ENCODE measurements at places on chromosomes 6 and 20. TPM values are rescaled to one million over a fixed set of nuclear protein-coding genes. Genes with fewer than 3 reads are reported as not detected.

GRCh38 chr6:44309092-44309491, 4.1 kb downstream of the AARS2 start:
- peaks cover 65% of the 10 kb centered on the region for H3K36me3 ChIP-seq
- no peak overlapping the region for H3K4me3 ChIP-seq
- no peak overlapping the region for H3K27ac ChIP-seq
- H3K4me1 ChIP-seq = peaks cover 10% of the 10 kb centered on the region

- no peak overlapping the region for H3K27ac ChIP-seq
- no peaks in the 10 kb centered on the region for H3K27me3 ChIP-seq
- peaks cover 15% of the 10 kb centered on the region for H3K4me1 ChIP-seq
- H3K36me3 ChIP-seq = peaks cover 93% of the 10 kb centered on the region
- no peak for DNase-seq
These were observed 70.9 kb downstream of the B4GALT5 start for GRCh38 chr20:49642816-49643215.

DNA sequence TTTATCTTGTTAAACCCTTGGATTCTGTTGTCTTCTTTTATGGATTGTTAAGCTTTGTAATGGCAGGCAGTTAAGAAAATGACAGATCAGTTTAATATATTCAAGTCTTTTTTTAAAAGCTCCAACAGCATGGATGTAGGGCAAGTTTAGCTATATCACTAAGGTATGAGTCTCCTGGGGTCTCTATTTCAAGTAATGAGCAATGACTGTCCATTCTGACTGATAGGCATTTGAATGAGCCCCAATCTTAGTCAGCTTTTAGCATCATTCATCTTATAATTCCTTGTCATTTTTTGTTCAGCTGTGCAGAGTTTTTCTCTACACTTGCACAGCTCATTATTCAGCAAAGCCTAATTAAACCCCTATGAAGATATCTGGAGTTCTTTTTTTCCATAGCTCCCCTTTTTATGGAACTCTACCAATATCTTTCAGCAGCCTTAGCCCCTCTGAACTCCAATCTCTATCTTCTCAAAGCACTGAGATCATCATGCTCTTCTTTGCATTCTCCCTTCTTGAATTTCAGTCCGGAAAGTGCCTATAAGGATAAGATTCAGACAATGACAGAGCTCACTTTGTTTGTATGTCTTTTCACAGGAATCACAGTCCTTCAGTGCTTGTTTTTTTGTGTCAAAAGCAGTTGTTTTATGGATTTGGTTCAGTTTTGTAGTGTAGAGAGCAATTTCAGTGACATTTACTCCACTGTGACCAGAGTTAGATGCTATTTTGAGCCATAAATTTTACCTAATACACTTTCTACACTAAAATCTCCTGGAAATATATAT, 97.2 kb upstream of the DOK5 start:
- no peak overlapping the region for H3K27ac ChIP-seq
- no peak overlapping the region for H3K4me3 ChIP-seq
- DNase-seq = no peak
- H3K36me3 ChIP-seq = no peaks in the 10 kb centered on the region
- H3K27me3 ChIP-seq = no peaks in the 10 kb centered on the region

Gene WFDC12
- not detected for total RNA-seq

GRCh38 chr6:136920671-136921380, 1.3 kb upstream of the SLC35D3 start:
- H3K27ac ChIP-seq = no peak overlapping the region
- peaks cover 70% of the 10 kb centered on the region for H3K27me3 ChIP-seq
- peak; percentile 69 for DNase-seq
- H3K4me1 ChIP-seq = no peaks in the 10 kb centered on the region

Gene DEFB110
- total RNA-seq = not detected

Gene KHDC1L
- total RNA-seq = not detected

GRCh38 chr6:118708055-118708454, 56.7 kb upstream of the CEP85L start:
- no peak overlapping the region for H3K27ac ChIP-seq
- H3K4me1 ChIP-seq = peaks cover 14% of the 10 kb centered on the region
- H3K36me3 ChIP-seq = no peaks in the 10 kb centered on the region
- no peaks in the 10 kb centered on the region for H3K27me3 ChIP-seq
- no peak overlapping the region for H3K4me3 ChIP-seq
- no peak for DNase-seq

- peak; percentile 99 for DNase-seq
- H3K4me1 ChIP-seq = peaks cover 3% of the 10 kb centered on the region
- no peaks in the 10 kb centered on the region for H3K36me3 ChIP-seq
- H3K27ac ChIP-seq = peak overlapping the region; percentile 93
These were observed 89.7 kb upstream of the EPB41L1 start for GRCh38 chr20:36064658-36065426.

All from endodermal cell (in vitro differentiated cells).